ENCODE measurements at places on chromosomes 5 and 9. TPM values are rescaled to one million over a fixed set of nuclear protein-coding genes. Genes with fewer than 3 reads are reported as not detected.

Gene C9orf50
- total RNA-seq: 0.19 TPM

- no peak for ATAC-seq
Observed at GRCh38 chr5:171832775-171833174, 47.2 kb downstream of the SMIM23 start.

- no peak for ATAC-seq
Observed at GRCh38 chr5:154267516-154267915, 77.0 kb downstream of the GALNT10 start.

- peak; percentile 26 for ATAC-seq
Observed at GRCh38 chr9:88678008-88678407, 143.0 kb downstream of the NXNL2 start.

Gene SOX30
- 0.09 TPM for total RNA-seq

- ATAC-seq: no peak
Observed at GRCh38 chr9:135204177-135204576, 116.7 kb downstream of the OLFM1 start.

Gene SV2C
- 2.8 TPM for total RNA-seq

Gene MAMDC4
- 3.2 TPM for total RNA-seq

GRCh38 chr9:131117121-131117761 lies 8.1 kb upstream of the NUP214 start:
- ATAC-seq: no peak

Gene MOB3B
- total RNA-seq: 3.7 TPM

Gene PCDHA1
- 0.60 TPM for total RNA-seq

DNA sequence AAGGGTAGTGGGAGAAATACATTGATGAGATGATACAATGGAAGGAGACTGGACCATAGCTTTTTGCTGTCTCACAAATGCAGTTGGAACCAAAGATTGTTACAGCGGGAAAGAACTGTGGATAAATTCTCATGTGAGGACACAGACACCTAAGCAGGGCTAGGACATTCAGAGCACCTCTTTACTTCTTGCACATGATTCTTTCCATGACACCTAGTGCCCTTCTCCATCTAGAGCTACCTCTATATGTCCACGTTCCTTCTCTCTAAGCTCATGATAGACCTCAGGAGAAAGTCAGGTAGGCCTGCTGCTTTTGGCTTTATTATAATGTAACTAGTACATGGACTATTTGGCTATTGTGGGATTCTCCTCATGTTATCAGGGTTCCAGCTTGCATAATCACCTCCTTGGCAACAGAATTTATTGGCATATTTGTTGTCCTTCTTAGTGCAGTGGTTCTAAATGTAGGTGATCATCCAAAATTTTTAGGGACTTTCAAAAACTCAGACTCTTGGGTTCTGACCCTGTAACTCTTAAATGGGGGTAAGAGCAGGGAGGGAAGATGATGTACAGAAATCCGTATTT lies 27.2 kb downstream of the NR3C1 start:
- ATAC-seq: no peak

DNA sequence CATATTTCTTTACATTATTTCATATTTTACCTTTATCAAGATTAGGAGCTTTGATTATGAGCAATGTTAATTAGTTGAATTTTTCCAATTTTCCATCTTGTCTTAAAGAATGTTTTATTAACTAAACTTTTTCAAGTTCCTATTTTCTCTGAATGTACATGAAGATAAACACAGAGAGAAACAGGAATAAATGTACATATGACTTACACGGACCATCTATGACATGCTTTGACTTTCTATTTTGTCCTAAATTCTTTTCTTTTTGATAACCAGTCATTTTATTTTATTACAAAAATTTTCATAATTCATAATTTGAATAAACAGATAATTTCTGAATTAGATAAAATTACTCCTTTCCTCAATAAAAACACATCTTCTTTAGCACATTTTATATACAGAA lies 1038.8 kb upstream of the ARRDC3 start:
- ATAC-seq: no peak

DNA sequence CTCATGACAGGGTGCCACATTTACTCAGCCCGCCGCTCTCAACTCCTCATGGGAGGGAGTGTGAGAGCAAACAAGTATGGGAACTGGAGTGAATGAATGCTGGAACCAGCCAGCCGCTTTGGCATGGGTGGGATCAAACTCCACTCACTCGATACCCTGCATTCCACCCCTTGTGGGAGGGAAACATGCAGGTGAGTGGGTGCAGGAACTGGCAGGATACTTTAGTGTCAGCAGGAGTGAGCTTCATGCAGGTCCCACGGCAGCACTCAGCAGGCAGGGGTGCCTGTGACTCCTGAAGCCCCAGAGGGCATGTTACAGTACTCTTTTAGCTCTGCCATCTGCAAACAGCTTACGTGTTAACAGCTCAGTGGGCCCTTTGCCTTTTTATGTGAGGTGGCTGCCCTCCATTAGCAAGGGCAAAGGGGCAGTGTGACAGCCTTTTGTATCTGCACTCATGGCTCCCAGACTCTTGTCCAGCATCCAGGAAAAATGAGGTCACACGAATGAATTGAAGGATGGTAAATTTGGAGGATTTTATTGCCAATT lies 433.2 kb upstream of the NMUR2 start:
- ATAC-seq: peak; percentile 38

Gene PCDHB8
- 0.68 TPM for total RNA-seq

DNA sequence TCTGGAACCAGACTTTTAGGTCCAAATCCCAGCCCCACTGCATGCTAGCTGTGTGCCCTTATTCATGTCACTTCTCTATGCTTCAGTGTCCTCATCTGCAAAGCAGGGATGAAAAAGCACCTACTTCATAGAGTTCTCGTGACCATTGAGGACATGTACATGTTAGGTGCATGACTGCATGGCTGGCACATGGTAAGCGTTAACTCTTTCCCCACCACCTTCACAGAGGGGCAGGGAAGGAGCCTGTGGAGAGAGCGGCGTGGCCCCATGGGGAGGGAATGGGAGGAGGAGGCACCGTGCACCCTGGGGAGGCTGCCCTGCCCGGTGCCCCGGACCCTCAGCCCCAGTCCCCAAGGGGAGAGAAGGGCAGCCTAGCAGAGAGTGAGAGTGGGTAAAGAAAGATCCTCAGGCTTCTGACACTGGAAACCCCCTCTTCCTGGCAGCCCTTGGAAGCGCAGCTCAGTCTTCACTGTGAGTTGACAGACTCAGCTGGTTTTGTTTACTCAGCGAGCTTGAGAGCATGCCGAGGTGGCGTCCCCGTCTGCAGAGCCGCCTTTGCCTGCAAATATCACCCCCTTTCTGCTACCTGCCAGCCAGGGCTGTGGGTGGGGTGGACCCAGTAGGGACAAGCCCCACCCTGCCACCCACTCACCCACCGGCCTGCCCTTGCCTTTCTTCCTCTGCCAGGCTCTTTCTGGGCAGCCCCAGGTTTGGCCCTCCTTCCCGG lies 10.6 kb upstream of the ANGPTL2 start:
- ATAC-seq: no peak

Gene ZFP2
- total RNA-seq: 2.8 TPM

DNA sequence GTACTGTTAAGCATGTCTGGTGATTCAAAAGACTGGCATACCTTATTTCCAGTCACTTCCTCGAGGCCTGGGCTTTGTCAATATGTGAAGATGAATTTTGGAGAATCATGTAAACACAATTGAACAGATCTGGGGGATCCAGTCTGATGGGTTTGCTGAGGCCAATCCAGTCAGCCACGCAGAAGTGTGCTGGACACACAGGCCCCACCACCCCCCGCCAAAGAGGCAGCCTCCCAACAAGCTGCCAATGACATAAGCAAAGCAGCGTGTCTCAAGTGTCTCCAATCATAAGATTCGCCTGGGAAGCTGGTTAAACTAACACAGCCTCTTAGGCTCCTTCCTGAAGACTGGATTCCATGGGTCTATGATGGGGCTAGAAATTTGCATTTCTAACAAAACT lies 192.9 kb upstream of the KLF9 start:
- ATAC-seq: no peak

Gene MAN1B1
- total RNA-seq: 83.0 TPM

- ATAC-seq: peak; percentile 57
Observed at GRCh38 chr5:1652873-1653697, 129.3 kb upstream of the LPCAT1 start.

GRCh38 chr9:91223000-91223399 lies 138.7 kb downstream of the AUH start:
- ATAC-seq: no peak

GRCh38 chr5:114377946-114378345 lies 16.1 kb downstream of the KCNN2 start:
- no peak for ATAC-seq

Gene STC2
- total RNA-seq: 92.3 TPM

GRCh38 chr5:160494451-160494850 lies 72.8 kb downstream of the PTTG1 start:
- ATAC-seq: no peak

GRCh38 chr9:108087781-108088180 lies 598.2 kb upstream of the KLF4 start:
- no peak for ATAC-seq
